ENCODE measurements at places on chromosomes 5 and 9.

DNA sequence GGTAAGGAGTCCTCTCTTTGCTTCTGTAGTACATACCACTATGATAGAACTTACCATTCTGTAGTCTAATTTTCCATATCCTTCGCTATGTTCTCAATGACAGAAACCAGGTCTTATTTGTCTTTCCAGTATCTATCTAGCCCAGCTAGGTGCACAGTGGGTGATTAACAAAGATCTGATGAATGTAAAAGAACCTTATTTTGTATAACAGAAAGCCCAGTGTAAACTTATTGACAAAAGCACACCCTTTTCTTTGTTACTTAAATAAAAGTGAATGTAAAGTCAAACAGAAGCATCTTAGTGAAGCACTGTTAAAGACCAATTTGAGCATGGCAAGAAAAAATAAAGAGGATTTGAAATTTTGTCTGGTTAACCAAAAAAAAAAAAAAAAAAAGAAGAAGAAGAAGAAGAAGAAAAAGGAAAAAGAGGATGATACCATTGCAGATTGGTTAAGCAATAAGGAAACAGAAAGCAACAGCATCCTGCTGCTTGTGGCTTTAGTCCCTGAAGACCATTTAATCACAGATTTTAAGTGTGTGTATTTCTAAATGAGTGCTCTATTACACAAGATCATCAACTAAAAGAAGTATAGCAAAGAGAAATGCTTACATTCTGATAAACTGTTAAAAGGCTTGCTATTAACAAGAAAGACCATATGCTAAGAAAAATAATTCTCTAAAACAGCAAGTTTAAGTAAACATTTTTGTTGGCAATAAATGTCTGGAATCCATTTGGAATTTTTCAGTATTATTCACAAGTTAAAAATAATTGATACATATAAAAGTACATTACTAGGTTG is 21.2 kb downstream of the MEGF9 start:
- DNase-seq, result no peak

DNA sequence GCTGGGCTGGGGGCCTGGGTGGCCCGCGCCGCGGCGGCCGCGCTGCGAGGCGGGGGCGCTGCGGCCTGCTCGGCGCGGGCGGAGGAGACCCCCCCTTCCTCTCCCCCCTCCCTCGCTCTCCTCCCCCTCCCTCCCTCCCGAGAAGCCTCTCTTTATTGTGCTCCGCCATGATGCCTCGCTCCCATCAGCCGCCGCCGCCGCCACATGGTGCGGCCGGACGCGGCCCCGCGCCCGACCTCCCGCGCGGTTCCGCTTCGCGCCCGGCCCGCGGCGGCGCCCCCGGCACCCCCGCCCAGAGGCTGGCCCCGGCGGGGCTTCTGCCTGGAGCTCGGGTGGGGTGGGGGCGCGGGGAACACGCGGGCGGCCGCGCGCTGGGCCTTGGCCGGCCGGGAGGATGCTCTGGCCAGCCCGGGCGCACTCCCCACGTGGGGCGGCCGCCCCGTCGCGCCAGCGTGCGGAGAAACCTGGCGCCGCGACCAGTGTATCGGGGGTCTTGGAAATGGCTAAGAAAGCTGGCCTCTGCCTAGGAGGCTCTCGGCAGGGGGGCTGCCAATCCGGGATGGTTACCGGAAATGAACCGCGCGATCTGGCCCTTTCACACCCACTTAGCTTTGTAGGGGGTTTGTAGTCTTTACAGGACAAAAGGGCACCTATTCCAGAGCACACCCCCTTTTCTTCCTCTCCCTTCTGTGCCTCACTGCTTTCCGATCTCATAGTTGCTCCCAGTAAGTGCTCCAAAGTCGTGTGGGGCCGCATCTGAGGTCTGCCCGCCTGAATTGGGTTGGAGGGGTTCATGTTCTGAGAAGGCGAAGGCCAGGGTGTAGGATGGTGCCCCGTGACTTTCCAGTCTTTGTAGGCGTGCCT is 1.0 kb downstream of the SET start:
- peak; percentile 56 for DNase-seq

GRCh38 chr5:126454535-126454934 is 31.3 kb downstream of the GRAMD2B start:
- DNase-seq, result no peak

DNA sequence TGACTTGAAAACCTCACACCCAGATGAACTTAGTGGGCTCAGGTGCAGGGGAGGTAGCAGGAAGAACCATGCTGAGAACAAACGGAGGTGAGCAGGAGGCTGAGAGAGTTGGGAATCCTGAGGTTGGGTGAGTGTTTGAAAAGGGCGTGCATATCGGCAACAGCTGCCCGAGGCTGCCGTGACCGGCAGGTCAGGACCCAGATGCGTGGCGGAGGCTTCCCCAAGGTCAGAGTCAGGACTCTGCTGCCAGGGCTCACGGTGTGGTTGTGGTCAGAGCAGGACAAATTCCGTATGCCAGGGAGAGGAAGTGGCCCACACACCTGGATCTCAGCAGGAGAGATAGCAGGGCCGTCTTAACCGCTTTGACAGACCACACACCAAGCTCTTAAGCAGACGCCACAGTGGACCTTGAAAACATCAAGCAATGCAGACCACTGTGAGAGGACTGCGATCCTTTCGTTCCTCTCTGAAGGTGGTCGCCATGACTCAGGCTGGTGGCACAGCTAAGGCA is 43.1 kb downstream of the ADAMTS16 start:
- no peak for DNase-seq

- DNase-seq, result no peak
Observed at GRCh38 chr9:89361816-89362646, 43.7 kb downstream of the SECISBP2 start.

DNA sequence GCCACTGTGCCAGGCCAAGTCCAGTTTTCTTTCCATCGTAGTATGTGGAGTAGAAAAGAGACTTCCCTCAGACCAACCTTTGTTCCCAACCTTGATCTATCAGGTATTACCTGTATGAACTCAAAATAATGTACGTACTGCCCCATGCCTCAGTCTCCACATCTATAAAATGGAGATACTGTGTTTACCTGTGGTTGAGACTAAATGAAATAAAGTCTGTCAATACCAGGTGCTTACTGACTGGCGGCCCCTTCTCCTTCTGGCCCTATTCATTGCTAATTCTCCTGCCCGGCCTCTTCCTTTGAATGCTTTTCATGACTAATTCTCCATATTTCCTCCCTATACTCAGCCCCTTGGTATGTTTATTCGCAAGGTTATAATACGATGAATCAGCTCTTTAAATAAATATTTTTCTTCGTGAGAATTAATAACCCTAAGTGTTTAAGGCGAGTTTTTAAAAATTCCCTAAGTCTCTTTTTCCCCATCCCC is 89.6 kb upstream of the BASP1 start:
- no peak for DNase-seq

DNA sequence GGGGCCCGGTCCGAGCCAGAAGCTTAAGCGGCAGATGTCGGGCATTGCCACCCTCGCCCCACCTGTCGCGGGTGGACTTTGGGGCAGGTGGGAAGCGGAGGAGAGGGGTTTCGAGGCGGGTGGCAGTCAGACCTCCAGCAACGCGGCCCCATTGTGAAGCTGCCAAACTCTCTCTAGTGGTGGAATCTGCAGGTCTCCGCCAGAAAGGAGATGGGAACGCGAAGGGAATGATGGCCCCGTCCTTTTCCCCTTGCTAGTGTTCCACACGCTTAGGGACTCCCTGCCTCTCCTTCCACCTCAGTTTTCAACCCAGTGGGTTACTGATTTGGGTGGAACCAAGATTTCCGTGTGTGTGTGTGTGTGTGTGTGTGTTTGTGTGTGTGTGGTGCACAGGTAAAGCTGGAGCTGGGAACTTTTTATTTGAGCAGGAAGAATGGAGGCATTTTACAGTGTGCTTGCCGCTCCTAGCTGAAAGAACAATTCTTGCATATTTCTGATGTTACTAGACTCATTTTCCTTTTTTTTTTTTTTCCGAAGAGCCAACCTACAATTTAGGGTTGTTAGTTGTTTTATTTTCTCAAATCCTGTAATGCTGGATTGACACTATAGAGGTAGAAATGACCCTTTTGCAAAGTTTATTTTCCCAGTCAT is 1.3 kb downstream of the MACIR start:
- no peak for DNase-seq

- DNase-seq, result no peak
Observed at GRCh38 chr9:4750023-4750673, 9.1 kb upstream of the AK3 start.

- no peak for DNase-seq
Observed at GRCh38 chr5:32507738-32508434, 63.3 kb upstream of the ZFR start.

All from WERI-Rb-1 (cell line).